ENCODE measurements at places on chromosomes 11 and 22.

DNA sequence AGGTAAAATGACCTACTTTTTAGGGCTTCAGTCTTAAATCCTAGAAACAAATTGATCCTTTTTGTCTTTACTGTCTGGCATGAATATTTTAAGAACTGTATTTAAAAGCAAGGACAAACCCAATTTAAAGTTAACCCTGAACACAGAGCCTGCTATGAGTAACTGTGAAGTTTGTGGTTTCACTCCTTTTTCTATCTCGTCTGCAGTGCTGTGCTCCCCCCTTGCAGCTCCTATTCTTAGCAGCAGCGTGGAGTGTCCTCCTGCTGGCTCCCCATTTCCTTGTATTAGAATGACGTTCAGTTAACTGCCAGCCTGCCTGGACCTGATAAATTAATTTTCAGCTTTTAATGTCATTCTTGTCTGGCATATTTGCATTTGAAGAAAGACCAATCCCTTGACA is 40.0 kb upstream of the LRRC4C start:
- no peak for DNase-seq

GRCh38 chr11:125348674-125349309 is 147.3 kb downstream of the FEZ1 start:
- DNase-seq = peak; percentile 62

DNA sequence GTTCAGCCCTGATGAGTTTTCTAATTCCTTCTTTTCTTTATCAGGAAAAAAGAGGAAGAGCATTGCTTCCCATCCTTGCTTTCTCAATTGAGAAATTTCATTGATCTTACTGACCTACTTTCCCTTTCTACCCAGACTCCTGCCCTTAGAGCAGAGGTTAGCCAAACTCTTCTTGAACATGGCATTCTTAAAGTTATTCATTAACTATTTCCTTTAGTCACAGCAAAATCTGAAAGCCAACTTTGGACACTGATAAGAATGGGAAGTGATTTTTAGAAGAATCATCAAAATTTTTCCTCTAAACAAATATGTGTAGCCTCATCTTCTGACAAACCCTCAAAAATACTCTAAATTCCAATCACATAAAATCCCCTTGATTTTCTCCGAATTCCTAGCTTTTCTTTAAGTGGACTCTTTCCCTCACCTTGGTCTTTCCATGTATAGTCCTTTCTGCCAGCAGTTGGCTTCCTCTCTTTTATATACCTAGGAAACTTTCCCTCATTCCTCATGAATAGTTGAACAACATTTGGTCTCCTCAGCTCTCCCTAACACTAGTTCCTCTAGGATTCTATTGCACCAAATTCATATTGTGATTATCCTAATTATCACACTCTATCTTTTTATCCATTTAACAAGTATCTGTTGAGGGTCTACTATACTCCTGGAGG is 566.7 kb upstream of the CCDC90B start:
- no peak for DNase-seq

DNA sequence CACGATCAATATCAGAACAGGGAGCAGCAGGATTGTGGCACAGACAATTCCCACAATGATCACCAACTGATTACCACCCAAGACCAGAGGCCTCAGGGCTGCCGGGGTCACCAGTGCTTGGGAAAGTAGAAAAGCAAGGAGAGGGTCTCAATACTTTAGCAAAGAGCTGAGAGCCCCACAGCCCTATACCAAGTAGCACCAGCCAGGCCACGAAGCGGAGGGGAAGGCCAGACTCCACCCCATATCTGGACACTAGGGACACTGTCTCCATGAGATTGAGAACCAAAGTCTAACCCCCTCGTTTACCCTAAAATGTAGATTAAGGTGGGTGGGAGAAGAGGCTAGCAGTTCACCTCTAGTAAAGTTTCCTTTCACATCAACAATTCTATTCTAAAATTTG is 24.1 kb upstream of the SCN2B start:
- no peak for DNase-seq

DNA sequence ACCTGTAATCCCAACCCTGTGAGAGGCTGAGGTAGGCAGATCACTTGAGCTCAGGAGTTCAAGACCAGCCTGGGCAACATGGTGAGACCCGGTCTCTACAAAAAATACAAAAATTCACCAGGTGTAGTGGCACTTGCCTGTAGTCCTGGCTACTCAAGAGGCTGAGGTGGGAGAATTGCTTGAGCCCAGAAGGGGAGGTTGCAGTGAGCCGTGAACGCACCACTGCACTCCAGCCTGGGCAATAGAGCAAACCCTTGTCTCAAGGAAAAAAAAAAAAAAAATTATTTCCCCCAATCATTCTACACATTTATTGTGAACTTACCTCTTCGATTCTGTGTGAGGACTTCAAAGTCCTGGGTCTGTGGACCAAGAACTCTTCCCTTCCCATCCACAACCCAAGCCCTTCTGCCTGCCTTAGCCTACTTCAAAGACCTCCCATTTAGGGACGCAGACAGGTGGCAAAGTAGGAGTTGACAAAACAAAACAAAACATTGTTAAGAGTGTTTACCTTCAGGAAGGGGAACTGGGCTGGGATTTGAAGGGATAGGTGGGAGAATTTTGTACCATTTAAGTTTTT is 3.8 kb upstream of the WEE1 start:
- DNase-seq = no peak

All from activated T-cell treated with anti-CD3 and anti-CD28 coated beads, Interleukin-2, amount 50 U/mL, for 48 hours (primary cell).